ENCODE measurements at places on chromosomes 13 and 19.

GRCh38 chr13:46668931-46669525, 116.1 kb downstream of the LRCH1 start:
- no peak for DNase-seq

GRCh38 chr19:6059988-6060599, 50.2 kb downstream of the RFX2 start:
- DNase-seq: no peak

- DNase-seq: no peak
These were observed 3.5 kb upstream of the ZFP82 start for GRCh38 chr19:36421749-36422481.

DNA sequence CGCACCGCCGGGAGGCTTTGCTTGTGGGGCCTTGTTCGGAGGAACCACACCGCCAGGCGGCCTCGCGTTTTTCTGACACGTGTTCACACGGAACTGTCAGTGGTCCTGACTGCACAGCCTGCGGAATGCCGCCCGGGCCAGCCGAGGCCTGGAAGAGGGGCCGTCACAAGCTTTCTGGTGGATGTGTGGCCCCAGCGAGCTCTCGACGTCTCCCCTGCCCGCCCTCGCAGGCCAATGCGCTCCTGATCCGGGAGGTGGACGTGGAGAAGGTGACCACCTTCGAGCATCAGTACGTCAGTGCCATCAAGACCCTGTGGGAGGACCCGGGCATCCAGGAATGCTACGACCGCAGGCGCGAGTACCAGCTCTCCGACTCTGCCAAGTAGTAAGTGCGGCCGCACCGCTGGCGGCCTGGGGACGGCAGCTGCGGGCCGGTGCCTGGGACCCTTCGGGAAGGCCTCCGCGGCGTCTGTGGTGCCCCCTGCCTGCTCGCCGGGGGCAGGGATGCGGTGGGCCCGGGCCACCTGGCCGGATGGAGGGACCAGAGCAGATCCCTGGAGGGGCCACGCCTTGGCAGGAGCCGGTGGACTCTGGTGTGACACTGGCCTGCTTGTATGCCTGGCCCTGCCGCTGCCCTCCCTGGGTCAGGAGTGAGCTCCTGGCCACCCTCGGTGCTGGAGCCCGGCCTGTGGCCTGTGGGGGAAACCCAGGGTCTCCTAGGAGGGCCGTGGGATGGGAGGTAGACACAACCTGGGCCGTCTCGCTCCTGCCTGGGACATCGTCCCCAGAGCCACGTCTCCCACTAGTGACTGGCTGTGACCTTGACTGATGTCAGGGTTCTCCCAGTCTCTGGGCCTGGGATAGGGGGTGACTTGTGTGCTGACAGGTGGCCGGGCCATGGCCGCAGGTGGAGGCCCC, 19.2 kb downstream of the GNA11 start:
- DNase-seq: no peak

GRCh38 chr19:45676851-45677263, 8.8 kb downstream of the GIPR start:
- DNase-seq: peak; percentile 42

All from stimulated activated CD8-positive, alpha-beta memory T cell treated with anti-CD3 and anti-CD28 coated beads, Interleukin-2, amount 100 ng/mL, for 48 hours (primary cell).